ENCODE measurements at places on chromosomes 7 and 10. TPM values are rescaled to one million over a fixed set of nuclear protein-coding genes. Genes with fewer than 3 reads are reported as not detected.

SUN3 gene
- total RNA-seq = not detected

SUGCT gene
- total RNA-seq = 2.9 TPM

MCU gene
- 13.4 TPM for total RNA-seq

CYP3A4 gene
- total RNA-seq = 0.56 TPM

DNA sequence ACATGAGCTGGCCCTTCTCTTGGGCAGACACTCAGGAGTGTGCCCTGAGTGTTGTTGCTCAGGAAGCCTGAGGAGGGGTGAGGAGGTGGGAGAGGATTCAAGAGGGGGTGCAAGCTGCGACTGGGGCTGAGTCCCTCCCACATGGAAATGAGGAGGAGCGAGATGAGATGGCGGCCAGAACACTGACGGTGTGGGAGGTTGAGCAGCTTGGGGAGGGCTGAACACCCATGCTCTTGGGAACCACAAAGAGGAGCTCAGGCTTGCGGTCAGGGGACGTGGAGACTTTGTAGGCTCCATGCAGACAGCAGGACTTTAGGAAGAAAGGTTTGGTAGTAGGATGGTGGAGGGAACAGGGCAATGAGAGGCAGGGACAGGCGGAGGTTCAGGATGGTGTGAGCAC is 163.2 kb upstream of the SHH start:
- no peaks in the 10 kb centered on the region for H3K27me3 ChIP-seq
- H3K4me1 ChIP-seq = no peaks in the 10 kb centered on the region
- H3K27ac ChIP-seq = no peak overlapping the region

DNA sequence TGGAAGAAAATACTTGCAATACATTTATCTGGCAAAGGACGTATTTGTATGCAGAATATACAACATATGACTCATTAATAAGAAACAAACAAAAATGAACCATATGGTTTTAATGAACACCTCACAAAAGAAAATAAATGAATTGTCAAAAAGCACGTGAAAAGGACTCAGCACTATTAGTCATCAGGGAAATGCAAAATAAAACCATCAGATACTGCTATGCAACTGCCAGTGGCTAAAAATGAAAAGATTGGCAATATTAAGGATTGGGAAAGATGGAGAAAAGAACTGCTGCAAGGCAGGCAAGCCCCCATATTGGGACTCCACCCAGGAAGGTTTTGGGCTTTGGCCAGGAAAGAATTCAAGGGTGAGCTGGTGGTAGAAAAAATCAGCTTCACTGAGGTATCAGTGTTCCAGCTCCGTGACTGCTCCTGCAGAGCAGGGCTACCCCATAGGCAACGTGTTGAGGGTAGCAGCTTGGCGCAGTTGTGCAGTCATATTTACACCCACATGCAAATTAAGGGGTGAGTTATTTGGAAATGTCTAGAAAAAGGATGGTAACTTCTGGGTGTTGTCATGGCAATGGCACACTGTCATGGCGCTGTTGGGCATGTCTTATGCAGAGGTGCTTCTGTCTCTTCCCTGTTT is 72.7 kb downstream of the CUBN start:
- no peaks in the 10 kb centered on the region for H3K4me1 ChIP-seq
- DNase-seq = no peak
- H3K36me3 ChIP-seq = no peaks in the 10 kb centered on the region
- H3K4me3 ChIP-seq = no peak overlapping the region
- H3K27me3 ChIP-seq = no peaks in the 10 kb centered on the region

GRCh38 chr10:24556750-24557742 is 166.6 kb downstream of the ARHGAP21 start:
- DNase-seq = no peak
- no peak overlapping the region for H3K27ac ChIP-seq
- H3K27me3 ChIP-seq = no peaks in the 10 kb centered on the region
- H3K36me3 ChIP-seq = no peaks in the 10 kb centered on the region
- peaks cover 7% of the 10 kb centered on the region for H3K4me1 ChIP-seq
- H3K4me3 ChIP-seq = no peak overlapping the region

- H3K4me1 ChIP-seq = peaks cover 36% of the 10 kb centered on the region
- no peak for DNase-seq
- no peaks in the 10 kb centered on the region for H3K27me3 ChIP-seq
- no peaks in the 10 kb centered on the region for H3K36me3 ChIP-seq
Measured at GRCh38 chr7:8172372-8173354, 89.3 kb downstream of the ICA1 start.

GRCh38 chr10:109430043-109430760 is 493.1 kb downstream of the XPNPEP1 start:
- no peaks in the 10 kb centered on the region for H3K36me3 ChIP-seq
- H3K4me1 ChIP-seq = no peaks in the 10 kb centered on the region
- no peaks in the 10 kb centered on the region for H3K27me3 ChIP-seq
- no peak overlapping the region for H3K4me3 ChIP-seq
- no peak overlapping the region for H3K27ac ChIP-seq
- DNase-seq = no peak

DNA sequence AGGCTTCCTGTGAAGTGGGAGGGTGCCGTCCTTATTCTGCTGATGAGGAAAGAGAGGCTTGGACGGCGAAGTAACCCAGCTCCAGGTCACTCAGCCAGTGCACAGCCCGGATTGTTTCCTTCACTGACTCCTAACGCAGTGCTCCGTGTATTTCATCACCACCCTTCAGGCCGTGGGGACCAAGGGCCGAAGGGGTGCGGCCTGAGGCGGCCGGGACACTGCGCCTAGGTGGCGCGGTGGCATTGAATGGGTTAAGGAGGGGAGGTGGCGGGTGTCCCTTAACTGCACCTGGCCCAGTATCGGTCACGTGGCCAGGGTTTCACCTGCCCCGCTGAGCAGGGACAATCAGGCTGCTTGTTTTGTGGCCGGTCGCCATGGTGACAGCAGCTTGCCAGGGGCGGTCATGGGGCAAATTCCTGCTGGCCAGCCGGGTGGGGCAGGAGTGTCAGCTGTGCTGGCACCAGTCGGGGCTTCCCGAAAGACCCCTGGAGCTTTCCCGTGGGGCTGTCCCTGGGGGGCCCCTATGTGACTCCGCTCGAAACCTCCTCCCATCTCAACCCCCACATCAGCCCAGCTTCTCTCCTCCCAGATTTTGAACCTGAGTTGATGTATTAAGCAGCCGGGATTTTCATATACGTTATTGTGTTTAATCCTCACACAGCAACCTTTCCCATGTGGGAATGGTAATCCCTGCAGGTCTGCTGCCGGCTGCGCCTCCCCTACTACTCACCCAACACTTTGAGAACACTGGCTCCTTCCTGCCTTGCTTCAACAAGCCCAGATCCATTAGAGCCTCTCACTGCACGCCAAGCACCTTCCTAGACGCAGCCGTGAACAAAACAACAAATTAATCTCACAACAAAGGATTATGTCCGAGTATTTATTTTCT is 4.4 kb upstream of the ABHD11 start:
- H3K36me3 ChIP-seq = no peaks in the 10 kb centered on the region
- DNase-seq = no peak
- H3K4me3 ChIP-seq = no peak overlapping the region
- no peaks in the 10 kb centered on the region for H3K27me3 ChIP-seq

DNA sequence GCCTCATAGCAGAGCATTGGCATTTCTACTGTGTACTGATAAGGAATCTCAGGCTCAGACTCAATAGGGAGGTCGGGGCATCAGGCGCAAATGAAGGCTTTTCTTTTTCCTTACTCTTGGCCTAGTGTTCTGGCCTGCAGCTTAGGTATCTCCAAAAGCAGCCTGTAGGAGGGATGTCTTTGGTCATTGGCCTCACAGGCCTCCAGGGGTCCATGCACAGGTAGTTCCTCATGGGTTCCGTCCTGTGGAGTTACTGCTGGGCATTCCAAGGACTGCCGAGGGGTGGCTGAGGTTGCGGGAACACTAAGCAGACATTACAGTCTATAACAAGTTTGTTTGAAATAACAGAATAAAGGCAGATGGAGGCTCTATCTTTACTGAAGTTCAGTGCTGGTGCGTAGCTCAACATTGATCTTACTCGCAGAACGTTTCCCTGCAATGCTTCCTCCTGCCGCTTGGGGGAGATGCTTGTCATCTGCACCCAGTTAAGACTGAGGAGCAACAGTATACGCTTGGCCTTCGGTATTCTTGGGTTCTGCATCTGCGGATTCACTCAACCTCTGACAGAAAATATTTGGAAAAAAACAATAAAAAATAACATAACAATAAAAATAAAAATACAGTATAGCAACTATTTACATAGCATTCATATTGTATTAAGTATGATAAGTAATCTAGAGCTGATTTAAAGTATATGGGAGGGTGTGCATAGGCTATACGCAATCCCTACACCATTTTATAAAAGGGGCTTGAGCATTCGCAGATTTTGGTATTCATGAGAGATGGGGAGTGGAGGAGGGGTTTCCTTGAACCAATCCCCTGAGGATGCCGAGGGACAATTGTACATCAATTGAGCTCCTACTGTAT is 58.9 kb downstream of the SH2D4B start:
- H3K4me1 ChIP-seq = no peaks in the 10 kb centered on the region
- no peak overlapping the region for H3K4me3 ChIP-seq
- no peak for DNase-seq
- H3K36me3 ChIP-seq = no peaks in the 10 kb centered on the region

- no peaks in the 10 kb centered on the region for H3K27me3 ChIP-seq
- no peaks in the 10 kb centered on the region for H3K36me3 ChIP-seq
Measured at GRCh38 chr7:84939888-84940287, 247.0 kb downstream of the SEMA3D start.

Measured in heart left ventricle (tissue), 16 donors.